Mesenteric fat pad (tissue), 1 donor: ENCODE measurements at places on chromosomes 6 and 20. TPM values are rescaled to one million over a fixed set of nuclear protein-coding genes. Genes with fewer than 3 reads are reported as not detected.

GRCh38 chr6:81450180-81450579, 302.3 kb downstream of the TENT5A start:
- DNase-seq = no peak

DNA sequence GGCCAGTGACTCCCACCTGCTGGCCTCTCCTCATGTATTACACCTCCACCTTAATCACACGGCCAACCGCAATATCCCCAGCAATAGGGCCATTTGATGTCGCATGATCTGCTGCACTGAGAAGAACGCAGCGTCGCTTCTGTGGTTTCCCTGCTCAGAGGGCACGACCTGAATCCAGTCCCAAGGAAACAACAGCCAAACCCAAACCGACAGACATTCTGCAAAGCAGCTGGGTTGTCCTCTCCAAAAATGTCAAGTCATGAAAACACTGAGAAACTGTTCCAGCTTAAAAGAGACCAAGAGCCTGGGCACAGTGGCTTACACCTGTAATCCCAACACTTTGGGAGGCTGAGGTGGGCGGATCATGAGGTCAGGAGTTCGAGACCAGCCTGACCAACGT, 7.5 kb upstream of the BPI start:
- DNase-seq = no peak

- no peak for DNase-seq
Measured at GRCh38 chr20:56781108-56781739, 152.1 kb downstream of the TFAP2C start.

DNA sequence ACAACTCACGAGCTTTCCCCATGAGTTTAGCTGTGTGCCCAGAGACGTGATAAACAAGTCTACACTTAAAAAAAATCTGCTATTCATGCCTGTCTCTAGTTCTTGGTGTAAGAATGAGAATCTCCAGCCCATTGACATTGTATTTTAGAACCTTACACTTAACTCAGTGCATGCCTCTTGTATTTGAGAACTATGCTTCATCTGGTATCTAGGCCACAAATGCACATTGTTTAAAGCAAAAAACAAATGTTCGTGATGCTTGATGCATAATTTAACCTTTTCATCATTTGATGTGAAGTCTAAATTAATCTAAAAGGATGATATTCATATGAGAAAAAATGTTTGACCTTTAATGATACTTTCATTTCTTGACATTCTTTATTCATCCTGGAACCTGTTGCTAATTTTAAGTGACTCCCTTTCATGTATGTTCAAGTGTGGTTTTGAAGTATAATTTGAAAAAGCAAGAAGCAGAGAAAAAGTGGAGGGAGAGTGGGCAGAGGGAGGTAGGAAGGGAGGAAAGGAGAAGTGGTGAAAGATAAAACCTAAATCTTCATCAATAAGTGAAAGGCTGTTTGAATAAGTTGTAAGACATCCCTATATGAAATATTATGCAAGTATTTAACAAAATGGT, 116.9 kb downstream of the PFDN4 start:
- no peak for DNase-seq

DNA sequence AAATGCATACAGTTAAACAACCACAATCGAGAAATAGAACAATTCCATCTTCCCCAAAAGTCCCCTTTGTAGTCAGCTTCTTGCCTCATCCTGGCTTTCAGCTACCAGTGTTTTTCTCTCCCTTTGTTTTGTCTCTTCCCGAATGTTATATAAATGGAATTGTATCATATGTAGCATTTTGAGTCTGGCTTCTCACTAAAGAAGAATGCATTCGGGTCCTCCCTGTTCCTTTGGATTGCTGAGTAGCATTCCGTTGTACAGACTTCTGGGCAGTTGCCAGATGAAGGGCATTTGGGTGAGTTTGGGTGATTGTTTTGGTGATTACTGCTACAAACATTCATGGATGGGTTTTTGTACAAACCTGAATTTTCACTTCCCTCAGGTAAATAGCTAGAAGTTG, 27.8 kb downstream of the PRPH2 start:
- DNase-seq = no peak

- DNase-seq = no peak
Measured at GRCh38 chr6:41874741-41875140, 20.4 kb downstream of the USP49 start.

- no peak for DNase-seq
Measured at GRCh38 chr6:67646550-67646949, 988.5 kb upstream of the ADGRB3 start.

DNA sequence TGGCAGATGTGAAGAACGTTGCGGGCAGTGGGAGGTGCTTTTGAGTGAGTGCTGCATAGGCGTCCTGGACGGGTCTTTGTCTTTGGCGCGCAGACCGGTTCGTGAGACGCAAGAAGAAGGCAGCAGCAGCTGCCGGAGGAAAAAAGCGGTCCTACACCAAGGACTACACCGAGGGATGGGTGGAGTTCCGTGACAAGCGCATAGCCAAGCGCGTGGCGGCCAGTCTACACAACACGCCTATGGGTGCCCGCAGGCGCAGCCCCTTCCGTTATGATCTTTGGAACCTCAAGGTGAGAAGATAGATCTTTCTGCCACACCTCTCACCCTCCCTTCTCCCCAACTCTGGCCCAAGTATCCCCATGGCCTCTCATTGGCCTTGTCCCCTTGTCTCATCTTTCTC, 1.1 kb downstream of the ABT1 start:
- no peak for DNase-seq

GRCh38 chr6:19362396-19362795, 474.8 kb upstream of the ID4 start:
- DNase-seq = no peak

- no peak for DNase-seq
Measured at GRCh38 chr20:10626896-10627295, 46.9 kb downstream of the JAG1 start.

DNA sequence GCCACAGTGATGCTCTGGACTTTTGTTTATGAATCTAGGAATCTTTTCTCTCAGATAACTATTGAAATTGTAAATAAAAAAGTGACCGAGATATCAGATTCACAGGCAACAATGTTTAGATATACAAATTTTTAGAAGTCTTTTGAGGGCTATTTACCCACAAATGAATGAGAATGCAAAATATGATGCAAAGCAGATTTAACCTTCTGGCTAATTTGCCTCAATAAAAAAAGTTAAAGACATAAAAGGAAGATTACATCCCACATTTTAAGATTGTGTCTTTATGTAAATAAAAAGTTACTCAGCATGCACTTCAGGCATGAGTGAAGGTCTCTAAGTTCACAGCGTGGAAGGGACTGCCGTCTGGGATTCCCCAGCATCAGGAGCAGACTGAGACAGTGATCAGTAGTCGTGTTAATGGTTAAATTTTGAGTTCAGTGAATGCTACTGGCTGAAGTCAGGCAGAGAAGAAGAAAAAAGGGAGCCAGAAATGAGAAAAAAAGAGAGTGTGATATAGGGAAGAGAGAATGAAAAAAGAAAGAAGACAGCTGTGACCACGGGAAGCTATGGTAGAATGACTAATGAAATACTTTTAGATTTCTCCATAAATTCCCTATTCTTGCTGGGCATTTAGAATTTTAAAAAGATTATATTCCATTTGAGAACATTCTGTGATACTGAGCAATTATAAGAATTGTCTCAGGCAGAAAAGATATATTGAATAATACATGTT, 93.6 kb downstream of the MYB start:
- no peak for DNase-seq

DNA sequence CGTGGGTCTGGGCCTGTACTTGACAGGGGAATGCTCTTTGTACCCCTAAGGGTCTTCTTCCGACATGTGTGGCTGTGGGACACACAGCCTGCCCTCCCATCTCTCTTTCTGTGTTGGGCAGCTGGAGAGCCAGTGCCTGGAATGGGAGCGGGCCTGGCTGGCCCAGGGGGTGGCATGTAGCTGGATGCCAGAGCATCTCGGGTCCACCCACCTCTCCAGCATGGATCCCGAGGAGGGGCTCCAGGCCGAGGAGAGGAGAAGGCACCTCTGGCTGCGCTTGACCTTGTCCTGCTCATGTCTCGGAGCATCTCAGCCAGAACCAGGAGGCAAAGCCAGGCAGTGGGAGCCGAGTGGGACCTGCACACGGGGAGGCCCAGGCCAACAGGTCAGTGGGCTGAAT, 16.0 kb downstream of the CDH4 start:
- DNase-seq = no peak

- DNase-seq = no peak
Measured at GRCh38 chr6:39289490-39289889, 24.7 kb downstream of the KCNK17 start.

DNA sequence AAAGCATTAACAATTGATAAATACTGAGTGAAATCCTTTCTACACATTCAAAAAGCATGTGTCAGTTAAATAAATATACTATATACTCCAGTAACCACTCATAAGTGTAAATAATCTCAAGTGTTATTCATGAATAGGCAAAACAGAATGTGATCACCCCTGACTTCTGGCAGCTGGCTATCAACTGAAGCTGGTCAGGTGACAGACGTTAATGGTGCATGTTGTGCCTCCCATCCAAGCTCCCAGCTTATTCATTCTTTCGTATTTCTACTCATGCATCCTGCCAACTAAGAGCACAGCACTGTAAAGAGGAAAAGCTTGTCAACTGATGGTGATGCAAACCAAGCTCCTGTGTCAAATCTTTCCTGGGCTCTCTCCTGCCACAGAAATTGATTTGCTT, 7.7 kb downstream of the PSMB1 start:
- DNase-seq = no peak

DNA sequence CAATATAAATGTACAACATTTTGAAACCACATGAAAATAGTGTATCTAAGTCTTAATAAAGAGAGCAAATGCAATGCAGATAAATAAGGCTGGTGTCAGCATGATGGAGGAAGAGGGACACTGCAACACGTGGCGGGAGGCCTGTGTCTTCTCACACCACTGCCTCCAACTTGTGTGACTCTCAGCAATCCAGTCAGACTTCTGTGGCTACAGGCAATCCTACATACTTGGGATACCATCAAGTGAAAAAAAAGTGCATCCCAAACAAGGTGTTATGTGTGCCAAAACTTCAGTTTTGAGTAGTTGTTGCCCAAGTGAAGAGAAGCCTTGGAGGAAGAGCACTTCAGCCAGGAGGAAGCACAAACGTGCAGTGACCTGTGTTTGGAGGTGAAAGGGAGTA, 68.6 kb downstream of the PKIB start:
- DNase-seq = no peak

DNA sequence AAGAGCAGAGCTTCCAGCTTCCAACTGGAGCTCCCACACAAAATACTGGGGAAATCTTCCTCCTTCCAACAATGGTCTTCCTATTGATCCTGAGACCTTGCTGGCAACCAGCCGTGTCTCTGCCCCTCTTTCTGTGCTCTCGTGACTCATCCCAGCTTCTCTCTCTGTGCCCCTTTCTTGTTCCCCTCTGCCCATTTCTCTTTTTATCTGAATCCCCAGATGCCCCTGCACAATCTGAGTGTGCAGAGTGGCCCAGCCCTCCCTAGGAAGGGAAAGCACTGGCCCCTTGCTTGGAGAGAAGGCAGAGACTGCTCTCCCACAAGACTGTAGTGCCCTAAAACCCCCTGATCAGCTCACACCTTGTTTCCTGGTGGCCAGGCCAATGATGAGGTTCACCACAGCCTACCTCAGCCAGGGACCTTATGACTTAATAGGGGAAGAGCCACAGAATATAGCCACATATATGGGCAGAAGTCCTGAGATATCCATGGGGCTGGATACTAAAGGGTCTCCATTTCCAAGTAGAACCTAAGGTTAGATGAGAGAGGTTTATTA, 23.1 kb upstream of the MAS1L start:
- DNase-seq = peak; percentile 37

GRCh38 chr6:128807577-128807976, 75.4 kb upstream of the LAMA2 start:
- no peak for DNase-seq

- no peak for DNase-seq
Measured at GRCh38 chr20:1809131-1809572, 86.1 kb upstream of the SIRPA start.

GRCh38 chr20:44008806-44009678, 94.4 kb downstream of the TOX2 start:
- DNase-seq = no peak

FLRT3 gene
- total RNA-seq = 0.06 TPM

EPPIN gene
- total RNA-seq = not detected

COL12A1 gene
- 376 TPM for total RNA-seq

LAMA5 gene
- 126 TPM for total RNA-seq

ATP9A gene
- 109 TPM for total RNA-seq

LHFPL5 gene
- total RNA-seq = not detected

ZC3H12D gene
- 3.0 TPM for total RNA-seq

RAB44 gene
- 0.35 TPM for total RNA-seq

ID1 gene
- 223 TPM for total RNA-seq

CST7 gene
- total RNA-seq = 11.5 TPM

CAPN11 gene
- 2.4 TPM for total RNA-seq

GMDS gene
- total RNA-seq = 10.3 TPM

LY6G5B gene
- 15.5 TPM for total RNA-seq

IL17F gene
- not detected for total RNA-seq
